ENCODE measurements at places on chromosomes 4 and X.

GRCh38 chr4:41514766-41515481, 23.0 kb upstream of the LIMCH1 start:
- no peak for DNase-seq

DNA sequence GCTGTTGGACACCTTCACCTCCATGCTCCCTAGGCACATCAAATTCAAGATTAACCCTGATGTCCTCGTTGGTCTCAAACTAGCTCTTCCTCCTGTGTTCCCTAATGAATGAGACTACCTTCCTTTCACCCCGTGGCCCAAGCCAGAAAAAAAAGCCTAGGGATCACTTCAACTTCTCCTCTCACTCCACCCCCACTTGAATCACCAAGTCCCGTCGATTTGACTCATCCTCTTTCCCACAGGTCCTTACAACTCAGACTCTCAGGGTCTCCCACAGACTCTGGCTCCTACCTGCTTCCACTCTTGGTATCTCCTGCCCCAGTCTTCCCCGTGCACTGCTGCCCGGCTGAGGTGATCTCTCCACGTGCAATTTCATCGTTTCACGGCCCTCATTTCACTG, 8.5 kb downstream of the SLC25A43 start:
- no peak for DNase-seq

DNA sequence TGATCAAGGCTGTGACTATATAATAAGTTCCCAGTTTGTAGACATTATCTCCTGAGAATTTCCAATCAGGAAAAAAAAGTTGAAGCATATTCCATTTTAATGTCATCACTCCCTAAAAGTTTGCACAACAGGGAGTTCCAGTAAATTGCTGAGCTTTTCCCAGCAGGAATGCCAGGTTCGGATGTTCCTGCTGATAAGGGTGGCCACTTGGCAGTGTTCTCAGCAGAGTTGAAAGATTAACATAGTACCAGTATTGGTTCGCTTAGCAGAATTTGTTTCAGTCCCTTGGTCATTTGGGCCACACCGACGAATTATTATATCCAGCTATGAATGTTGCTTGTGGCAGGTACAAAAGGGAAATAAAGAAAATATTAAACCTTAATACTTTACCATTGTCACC, 5.2 kb upstream of the CXCL2 start:
- DNase-seq = no peak

DNA sequence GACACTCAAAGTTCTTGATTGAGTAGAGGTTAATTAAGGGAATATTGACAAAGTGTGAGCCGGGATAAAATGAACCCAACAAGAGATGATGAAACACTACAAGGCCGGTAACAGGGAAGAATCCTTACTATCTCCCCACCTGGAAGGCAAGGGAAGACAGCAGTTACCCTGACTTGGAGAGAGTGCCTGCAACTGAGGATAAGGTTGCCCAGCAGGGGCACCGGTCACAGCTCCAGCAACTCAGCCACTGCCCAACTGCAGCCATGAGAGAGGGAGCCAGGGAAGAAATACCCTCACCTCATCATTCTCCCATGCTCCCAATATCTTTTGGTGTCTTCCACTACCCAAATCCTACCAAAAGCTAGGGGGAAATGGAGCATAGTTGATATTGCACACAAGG, 212.7 kb downstream of the KCTD8 start:
- DNase-seq = no peak

- no peak for DNase-seq
Measured at GRCh38 chr4:37549041-37549440, 137.1 kb downstream of the RELL1 start.

DNA sequence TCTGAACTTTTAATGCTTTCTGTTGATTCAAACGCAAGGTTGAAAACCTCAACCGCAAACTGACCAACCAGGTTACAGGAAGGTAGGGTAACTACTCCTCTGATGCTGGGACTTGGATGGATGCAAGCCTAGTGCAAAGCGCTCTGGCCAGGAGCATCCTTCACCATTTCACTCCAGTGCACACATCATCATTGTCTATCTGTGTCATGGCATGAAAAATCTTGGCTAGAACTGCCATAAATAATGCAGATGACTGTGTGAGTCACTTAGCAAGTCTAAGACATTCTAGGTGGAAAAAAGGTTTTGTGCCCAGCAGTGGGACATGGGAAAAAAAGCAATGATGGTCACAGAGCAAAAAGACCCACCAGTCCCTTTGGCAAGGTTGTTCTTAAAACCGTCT, 10.9 kb downstream of the ADGRA3 start:
- no peak for DNase-seq

DNA sequence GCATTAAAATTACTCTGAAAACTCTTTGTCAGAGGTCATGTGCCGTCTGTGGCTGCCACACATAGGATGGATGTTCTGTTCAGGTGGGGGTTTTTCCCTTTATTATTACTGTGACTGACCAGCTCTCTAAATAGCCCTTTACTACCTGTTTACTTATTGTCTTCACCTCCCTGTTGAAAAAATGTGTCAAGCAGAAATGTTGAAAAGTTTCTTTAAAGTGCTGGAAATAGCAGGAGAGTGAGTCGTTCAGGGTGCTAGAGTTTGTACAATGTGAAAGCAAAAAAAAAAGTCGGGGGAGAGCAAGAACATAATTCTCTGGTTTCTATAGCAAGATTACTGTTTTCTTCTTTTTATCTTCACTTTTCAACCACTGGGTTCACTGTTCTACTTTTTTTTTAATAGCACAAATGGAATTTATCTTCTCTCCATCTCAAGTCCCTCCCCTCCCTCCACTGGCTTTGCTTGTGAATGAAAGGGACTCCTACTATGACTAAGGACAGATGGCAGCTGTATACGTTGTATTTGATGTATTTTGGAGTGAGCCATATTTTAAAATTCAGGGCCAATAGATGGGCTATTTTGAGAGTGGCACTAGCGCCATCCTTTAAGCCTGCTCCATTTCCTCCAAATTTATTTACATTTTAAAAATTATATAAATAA, 33.3 kb downstream of the ARX start:
- DNase-seq = no peak

- DNase-seq = no peak
Measured at GRCh38 chr4:148162991-148163390, 279.2 kb downstream of the NR3C2 start.

DNA sequence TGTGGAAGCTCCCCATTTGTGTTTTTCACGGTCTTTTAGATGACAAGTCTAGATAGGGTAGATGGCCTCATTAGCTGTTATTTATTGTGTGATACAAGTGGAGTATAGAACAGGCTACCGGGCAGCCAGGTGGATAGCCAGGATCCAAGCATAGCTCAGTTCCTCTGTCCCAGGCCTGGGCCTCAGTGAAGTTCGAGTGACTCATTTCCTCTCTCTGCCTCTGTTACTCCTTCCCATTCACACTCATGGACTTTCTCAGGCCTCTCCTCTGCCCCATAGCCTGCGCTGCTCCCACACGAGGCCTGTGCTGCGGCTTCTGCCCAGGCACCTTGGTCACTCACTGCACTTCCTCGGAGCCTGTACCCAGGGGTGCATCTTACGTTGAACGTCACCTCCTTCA, 54.5 kb downstream of the TENM3 start:
- DNase-seq = no peak

DNA sequence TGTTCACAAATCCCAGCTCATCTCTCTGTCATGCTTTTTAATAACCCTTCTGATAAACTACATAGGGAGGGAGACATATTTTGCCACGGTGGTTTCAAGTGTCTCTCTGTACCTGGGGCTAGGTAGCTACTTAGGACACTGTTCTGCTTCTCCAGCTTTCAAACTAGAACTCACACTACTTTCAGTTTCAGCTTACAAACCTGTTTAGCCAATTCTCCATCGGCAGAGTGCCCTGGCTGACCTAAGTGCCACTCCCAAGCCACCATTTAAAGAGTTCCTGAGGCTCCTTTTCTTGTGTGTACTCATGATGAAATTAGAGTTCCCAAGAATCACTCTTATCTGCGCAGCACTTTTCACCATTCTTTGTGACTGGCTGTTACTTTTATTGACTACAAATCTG, 899.2 kb downstream of the FAT4 start:
- DNase-seq = no peak

DNA sequence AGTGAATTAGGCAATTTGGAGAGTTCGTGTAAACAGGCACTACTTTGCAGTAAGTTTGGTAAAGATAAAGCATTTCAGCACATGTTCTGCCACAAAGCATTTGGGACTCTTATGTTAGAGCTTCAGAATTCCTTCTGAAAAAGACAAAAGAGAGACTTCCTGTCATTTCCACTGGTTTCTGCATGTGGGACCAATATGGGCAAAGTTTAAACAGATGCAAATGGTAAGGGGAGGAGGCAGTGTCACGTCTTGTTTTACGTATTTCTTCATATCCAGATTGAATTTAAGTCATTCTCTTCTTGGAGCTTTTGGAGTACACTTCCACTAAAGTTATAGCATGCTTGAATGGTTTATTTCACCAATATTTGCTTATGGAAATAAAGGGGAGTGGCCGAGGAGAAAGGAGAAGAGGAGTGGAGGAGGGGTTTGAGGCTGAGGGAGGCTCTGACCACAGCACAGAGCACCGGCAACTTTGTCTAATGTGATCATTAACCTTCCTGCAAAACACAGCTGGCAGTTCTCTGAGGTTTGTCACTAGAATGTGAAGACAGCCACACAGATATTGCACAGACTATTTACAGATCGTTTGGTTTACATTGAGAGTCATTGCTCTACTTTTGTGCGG, at the start of gene APELA:
Gene APELA (plus strand): TSS at position 479 of the 625 bp plus-strand sequence. CDS start 154 bp downstream, outside the sequence.
- no peak for DNase-seq

DNA sequence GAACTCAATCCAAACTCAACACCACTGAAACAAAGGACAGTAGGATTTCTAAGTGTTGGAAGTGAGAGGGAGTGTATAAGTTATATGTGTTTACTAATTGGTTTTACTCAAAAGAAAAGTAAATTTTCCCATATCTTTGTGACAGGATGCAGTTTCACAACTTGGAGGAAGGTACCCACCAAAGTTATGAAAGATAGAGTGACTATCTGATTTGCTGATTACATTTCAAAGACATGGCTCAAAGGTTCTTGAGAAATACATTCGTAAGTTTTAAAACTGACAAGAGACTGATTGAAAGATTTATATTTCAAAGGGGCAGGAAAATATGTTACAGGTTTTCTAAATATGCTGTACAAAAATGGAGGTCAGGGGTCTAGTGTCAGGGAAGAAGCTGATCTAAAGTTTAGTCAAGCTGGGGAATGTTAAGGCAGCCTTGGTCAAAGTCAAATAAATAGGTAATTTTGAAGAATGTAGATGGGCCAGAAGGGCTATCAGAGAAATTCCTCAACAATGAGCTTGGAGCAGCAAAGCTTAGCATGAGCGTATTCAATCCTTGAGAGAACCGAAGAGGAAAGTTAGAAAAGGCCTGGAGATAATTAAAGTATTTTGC, 9.7 kb upstream of the COMMD8 start:
- DNase-seq = no peak

DNA sequence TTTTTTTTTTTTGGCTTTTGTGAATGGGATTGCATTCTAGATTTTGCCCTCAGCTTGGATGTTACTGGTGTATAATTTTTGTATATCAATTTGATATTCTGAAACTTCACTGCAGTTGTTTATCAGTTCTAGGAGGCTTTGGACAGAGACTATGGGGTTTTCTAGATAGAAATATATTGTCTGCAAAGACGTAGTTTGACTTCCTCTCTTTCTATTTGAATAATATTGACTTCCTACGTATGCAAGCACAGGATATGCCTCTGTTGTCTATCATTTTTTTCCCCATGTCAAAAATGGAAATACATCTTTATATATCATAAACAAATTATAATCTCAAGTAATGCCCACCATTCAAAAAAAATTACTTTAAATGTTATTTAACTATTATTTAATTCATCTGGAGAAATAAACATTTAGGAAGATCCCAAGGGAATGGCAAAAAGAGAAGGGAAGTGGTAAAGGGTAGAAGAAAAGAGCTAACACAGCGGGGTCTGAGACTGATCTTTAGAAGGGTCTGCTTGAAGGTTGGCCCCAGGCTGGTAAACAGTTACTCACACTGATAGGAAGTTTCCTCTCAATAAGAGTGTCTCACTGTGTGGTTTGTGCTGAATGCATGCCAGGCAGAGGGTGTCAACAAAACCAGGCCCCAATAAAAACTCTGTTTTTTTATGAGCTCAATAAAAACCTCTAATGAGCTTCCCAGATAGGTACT, 35.7 kb downstream of the ZNF518B start:
- DNase-seq = no peak

DNA sequence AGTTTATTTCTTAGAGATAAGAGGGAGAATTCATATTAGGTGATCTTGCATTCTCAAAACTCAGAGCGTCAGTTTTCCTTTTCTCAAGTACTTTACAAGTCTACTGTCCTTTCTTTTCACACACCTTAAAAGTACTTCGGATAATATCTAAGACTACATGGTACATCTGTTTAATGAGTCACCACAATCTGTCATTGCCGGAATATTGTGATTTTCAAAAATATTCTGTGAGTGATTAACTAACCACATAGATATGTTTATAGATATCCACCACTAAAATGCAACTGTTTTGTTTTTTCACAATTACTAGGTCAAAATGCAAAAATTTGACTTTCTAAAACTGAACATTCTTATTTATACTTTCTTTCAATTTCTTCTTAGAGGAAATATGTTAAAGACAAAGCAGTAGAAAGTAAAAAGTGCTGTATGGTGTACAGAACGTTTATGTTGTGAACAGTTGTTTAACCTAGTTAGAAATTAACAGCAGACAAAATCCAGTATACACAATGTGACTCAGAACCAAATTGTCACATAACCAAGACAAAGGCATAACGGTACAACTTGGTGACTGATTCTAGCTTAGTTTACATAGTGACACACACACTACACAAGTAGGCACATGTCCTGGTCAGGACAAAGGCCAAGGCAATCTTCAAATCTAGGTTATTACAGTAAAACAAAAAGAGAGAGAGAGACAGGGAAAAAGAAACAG, 482.9 kb downstream of the NAF1 start:
- DNase-seq = no peak

GRCh38 chrX:124530803-124531202, 184.4 kb downstream of the SH2D1A start:
- DNase-seq = no peak

GRCh38 chrX:132461886-132462285, 27.0 kb downstream of the MBNL3 start:
- no peak for DNase-seq

DNA sequence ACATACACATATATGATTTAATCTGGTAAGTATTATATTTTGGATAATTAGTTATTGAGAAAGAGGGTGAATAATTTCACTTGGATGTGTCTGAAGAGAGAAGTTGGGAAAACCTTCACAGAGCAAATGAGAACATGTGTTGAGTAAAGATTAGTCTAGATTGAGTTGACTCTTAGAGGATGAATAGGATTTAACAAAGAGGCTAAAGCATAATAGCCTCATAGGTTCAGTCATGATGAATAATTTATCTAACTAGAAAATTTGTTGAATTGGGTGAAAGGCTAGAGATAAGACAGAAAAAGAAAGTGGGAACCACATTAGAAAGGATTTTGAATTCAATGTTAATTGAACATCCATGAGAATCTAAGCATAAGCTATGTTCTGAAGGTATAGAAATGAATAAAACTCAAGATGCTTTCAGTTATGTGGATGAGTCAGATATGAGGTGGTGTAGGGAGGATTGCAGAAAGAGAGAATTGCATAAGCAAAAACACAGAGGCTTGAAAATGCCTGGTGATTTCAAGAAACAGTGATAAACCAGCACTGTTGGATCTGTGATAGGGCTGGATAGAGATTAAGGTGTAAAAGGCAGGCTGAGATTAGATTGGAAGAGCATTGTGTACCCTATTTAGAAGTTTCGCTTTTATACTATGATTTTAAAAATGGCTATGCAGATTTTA, 207.6 kb upstream of the NR3C2 start:
- DNase-seq = no peak

Data from activated T-cell treated with anti-CD3 and anti-CD28 coated beads for 24 hours (primary cell).